ENCODE measurements at places on chromosomes 4 and X. TPM values are rescaled to one million over a fixed set of nuclear protein-coding genes. Genes with fewer than 3 reads are reported as not detected.

The NMU gene
- not detected for total RNA-seq

The RASGEF1B gene
- total RNA-seq, result 2.9 TPM

The NSG1 gene
- 9.0 TPM for total RNA-seq

The PDLIM3 gene
- total RNA-seq, result not detected

The CXorf49 gene
- not detected for total RNA-seq

The FGA gene
- not detected for total RNA-seq

The PABPC4L gene
- not detected for total RNA-seq

The ADGRA3 gene
- total RNA-seq, result 2.3 TPM

The TAF1 gene
- total RNA-seq, result 43.6 TPM

The SSX2 gene
- total RNA-seq, result not detected

The ASMT gene
- not detected for total RNA-seq

The CNKSR2 gene
- total RNA-seq, result 8.9 TPM

The TSPAN7 gene
- not detected for total RNA-seq

The CD38 gene
- 113 TPM for total RNA-seq

The ZNF630 gene
- total RNA-seq, result 1.3 TPM

The DIPK2B gene
- not detected for total RNA-seq
